ENCODE measurements at places on chromosomes 6 and 20. TPM values are rescaled to one million over a fixed set of nuclear protein-coding genes. Genes with fewer than 3 reads are reported as not detected.

NHLRC1 gene
- total RNA-seq: 0.58 TPM

HLA-DOA gene
- 23.7 TPM for total RNA-seq

HLA-DPB1 gene
- 32.3 TPM for total RNA-seq

AKAP7 gene
- total RNA-seq: 16.9 TPM

SSTR4 gene
- not detected for total RNA-seq

WFDC5 gene
- total RNA-seq: not detected

PTGIS gene
- 40.2 TPM for total RNA-seq

MYB gene
- total RNA-seq: 7.6 TPM

BACH2 gene
- 5.9 TPM for total RNA-seq

RIPPLY2 gene
- total RNA-seq: 1.9 TPM

GNAS-AS1 gene
- 11.7 TPM for total RNA-seq

TTBK1 gene
- 1.5 TPM for total RNA-seq

GSTA4 gene
- 13.2 TPM for total RNA-seq

DYNLT2 gene
- total RNA-seq: 1.6 TPM

DNA sequence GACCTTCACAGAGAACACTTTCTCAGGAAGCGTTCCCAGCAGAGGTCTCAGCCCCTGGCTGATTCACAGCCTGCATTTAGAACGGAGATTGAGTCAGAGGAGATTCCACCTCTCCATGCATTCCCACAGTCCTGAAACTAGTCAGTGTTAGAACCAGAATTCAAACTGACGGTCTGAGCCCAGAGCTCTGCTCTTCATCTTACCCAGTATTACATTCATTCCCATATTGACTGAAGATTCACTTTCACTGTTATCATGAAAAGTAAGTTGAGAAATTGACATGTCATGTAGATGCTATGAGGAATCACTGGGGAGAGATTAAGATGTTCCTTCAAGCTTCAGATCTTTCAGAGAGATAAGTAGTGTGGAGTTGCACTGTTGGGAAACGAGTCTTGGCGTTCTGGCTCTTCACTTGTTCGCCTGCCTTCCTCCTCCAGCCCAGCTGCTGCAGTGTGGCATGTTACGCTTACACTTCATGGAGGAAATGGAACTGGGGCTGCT is 28.3 kb downstream of the MAS1 start:
- no peak for DNase-seq

DNA sequence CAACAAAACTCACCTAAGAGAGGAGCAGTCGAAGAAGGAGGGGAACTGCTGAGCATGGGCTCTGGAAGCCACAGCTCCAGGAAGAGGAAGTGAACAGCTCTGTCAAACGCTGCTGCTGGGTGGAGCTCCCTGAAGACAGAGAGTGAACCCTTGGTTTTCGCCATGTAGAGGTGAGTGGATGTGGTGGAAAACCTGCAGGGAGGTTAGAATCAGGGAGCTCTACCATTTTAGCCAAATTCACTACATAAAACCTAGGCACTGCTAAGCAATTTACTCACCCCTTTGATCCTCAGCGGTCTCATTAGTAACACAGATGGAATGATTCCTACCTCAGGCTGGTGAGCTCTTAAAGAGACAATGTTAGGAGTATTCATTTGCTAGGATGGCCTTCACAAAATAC is 19.4 kb upstream of the TFAP2A start:
- no peak for DNase-seq

DNA sequence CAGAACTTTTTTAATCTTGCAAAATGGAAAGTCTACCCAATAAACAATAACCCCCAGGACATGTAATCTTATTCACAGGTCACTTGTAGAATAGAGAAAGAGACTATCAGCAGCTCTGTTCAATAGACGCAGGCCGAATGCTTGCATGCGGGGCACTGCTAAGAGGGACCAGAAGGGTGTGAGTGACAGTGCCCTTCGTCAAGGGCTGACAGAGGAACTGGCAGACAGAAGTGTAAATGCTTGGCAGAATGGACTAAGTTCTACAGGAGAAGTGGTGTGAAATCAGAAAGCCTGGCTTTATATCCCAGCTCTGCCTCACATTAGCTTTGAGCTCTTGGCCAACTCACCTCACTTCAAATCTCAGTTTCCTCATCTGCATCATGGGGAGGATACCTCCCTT is 21.0 kb downstream of the DDO start:
- DNase-seq: no peak

- no peak for DNase-seq
Measured at GRCh38 chr20:14410869-14411555, 73.6 kb upstream of the FLRT3 start.

- no peak for DNase-seq
Measured at GRCh38 chr6:132888701-132889100, 74.3 kb downstream of the RPS12 start.

- DNase-seq: peak; percentile 26
Measured at GRCh38 chr6:52491203-52492069, 71.3 kb downstream of the EFHC1 start.

- no peak for DNase-seq
Measured at GRCh38 chr6:84460491-84460890, 233.0 kb upstream of the CEP162 start.

DNA sequence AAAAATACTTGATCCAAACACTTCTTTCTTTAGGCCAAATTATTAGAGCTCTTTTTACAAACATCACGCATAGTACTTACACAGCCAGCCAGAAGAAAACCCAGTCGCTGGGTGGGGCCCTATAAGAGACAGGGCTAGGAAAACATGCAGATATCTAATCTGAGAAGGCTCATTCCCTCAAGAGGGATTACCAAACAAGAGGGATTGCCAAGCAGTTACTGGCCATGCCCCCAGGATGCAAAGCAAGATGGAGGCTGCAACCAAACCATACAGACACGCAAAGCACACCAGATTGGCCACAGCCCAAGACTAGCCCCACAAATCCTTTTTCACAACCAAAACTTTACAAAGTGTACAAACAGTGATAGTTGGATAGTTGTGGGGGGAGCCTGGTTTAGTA is 1235.4 kb upstream of the GJE1 start:
- no peak for DNase-seq

- DNase-seq: no peak
Measured at GRCh38 chr20:289693-290083, 862 bp downstream of the C20orf96 start.

GRCh38 chr6:41406728-41407489 is 71.5 kb downstream of the NCR2 start:
- DNase-seq: peak; percentile 80

DNA sequence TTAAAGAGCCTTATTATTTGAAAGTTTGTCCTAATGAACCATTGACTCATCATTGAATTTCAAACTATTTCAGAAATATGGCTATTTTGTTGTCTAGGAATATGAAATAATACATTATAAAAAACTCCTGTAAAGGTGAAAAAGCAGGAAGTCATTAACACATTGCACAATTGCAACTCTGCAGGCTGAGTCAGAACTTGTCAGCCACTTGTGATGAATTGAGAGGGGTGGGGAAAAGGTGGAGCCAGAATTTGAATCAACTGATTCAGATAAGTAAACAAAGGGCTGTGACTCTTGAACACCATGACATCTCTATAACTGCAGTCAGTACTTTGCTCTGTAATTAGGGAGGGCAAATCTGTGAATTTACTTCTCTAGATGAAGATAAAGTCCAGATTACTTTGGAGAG is 6.0 kb downstream of the C6orf141 start:
- no peak for DNase-seq

DNA sequence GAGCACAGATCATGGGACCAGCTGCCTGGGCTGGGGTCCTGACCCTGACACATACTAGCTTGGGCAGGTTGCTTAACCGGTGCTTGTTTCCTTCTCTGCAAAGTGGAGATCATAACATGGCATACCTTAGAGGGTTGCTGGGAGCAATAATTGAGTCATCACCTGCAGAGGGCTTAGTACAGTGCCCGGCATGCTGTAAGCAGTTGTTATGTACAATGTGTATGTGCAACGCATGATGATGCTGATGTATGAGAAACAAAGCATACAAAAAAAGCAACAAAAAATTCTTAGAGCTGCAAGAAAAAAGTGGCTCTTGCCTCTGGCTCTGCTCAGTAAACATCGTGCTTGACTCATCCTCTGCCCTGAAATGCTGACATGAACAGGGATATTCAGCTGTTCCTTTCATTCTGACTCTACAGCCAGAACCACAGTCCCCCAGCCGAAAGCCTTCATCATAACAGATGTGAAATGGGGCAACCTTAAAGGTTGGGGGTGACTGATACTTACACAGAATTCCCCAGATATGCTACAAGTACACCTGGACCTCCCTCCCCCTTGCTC is 91.7 kb downstream of the CLIC5 start:
- DNase-seq: no peak

- DNase-seq: no peak
Measured at GRCh38 chr6:118656847-118657451, 5.6 kb upstream of the CEP85L start.

- DNase-seq: no peak
Measured at GRCh38 chr20:48148916-48149672, 363.8 kb upstream of the SULF2 start.

- no peak for DNase-seq
Measured at GRCh38 chr6:10979603-10980002, 64.5 kb downstream of the ELOVL2 start.

GRCh38 chr6:36718560-36718959 is 20.9 kb downstream of the RAB44 start:
- DNase-seq: no peak

- DNase-seq: no peak
Measured at GRCh38 chr6:35725081-35725708, 11.6 kb upstream of the ARMC12 start.

- no peak for DNase-seq
Measured at GRCh38 chr6:159389695-159390094, 220.5 kb downstream of the FNDC1 start.

DNA sequence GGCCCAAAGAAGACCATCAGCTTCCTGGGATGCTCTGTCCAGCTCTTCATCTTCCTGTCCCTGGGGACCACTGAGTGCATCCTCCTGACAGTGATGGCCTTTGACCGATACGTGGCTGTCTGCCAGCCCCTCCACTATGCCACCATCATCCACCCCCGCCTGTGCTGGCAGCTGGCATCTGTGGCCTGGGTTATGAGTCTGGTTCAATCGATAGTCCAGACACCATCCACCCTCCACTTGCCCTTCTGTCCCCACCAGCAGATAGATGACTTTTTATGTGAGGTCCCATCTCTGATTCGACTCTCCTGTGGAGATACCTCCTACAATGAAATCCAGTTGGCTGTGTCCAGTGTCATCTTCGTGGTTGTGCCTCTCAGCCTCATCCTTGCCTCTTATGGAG is 5.1 kb downstream of the OR2H1 start:
- DNase-seq: no peak

DNA sequence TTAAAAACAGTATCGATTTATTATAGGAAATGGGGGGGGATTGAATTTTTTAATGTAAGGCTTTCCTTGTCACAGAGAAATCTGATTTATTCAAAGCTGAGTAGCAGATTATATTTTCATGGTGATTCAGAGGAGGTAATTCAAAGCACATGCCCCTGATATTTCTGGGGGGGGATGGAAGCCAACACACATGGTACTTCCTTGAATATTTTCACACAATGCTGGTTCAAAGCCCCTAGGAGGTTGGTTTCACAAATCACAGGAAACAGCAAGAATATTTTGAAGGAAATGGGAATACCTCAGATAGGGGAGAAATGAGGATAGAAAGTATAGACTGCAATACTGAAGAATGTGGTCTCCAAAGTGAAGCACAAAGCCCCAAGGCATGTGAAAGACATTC is 98.8 kb downstream of the RTN4IP1 start:
- no peak for DNase-seq

- no peak for DNase-seq
Measured at GRCh38 chr6:167762259-167762962, 64.3 kb upstream of the AFDN start.

DNA sequence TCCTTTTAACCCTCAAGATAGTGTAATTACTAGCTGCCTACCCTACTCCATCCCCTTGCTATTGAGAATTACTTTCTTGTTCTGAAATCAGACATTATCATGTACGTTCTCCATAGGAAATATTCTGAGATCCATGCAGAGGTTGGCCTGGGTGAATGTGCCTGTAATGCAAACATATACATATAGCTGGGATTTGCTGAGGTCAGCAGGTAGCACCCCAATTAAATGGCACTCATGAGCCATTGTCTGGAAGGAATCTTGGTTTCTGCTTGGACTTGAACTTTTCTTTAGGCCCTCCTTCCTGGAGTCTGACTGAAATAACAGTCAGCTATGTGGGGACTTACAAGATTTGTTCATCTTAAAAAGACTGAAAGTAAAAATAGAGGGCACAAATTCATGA is 3.7 kb downstream of the HLA-DQB2 start:
- no peak for DNase-seq
